HuH-7 (cell line): ENCODE measurements at places on chromosomes 4 and X.
A peak's percentile ranks its signal among the peaks of the same experiment; 100 is the strongest.

DNA sequence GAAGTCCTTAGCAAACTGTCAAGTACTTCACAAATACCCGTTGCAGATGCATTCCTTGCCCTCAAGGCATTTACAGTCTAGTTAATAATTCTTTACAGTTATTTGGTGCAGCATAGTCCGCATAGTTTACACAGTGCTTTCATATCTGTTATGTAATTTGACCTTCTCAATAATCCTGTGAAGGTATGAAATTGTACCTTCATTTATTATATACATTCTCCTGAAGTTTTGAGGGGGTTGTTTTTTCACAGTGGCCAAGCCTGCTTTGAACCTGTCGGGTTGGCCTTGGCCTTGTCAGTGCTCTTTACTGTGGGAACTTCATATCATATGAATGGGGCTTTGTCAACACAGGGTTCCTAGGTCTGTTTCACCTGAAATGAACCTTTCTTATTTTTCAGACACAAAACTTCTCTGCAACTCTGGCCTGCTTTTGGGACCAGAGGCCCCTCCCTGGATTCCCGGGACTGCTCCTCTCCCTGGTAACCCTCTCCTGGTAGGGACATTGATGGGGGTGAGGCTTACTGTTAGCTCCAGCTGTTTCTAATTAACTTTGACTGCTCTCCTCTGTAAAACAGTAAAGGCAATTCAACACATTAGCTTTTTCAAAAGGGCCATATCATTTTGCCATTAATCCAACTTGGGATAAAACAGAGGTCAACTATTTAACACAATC is 9.1 kb downstream of the IGFBP7 start:
- no peak for DNase-seq

DNA sequence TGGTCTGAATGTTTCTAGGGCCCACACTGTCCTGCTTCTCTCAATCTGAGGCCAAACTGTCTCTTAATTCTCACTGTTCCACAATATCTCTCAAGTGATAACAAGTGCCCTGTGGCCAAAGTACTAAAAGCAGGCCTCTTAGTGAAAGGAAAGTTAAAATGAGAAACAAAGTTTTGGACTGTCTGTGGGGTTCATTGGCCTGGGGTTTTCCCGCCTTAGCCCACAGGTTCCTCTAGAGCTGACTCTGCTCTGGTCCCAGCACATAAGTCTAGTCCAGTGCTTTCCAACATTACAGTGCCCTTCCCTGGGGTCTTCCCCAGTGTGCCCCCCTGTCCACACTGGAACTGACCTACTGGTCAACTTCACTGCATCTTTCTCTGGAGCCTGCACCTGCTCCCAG is 6.3 kb downstream of the MAGEB1 start:
- DNase-seq: no peak

GRCh38 chrX:53678667-53679066 is 7.9 kb downstream of the HUWE1 start:
- no peak for DNase-seq

DNA sequence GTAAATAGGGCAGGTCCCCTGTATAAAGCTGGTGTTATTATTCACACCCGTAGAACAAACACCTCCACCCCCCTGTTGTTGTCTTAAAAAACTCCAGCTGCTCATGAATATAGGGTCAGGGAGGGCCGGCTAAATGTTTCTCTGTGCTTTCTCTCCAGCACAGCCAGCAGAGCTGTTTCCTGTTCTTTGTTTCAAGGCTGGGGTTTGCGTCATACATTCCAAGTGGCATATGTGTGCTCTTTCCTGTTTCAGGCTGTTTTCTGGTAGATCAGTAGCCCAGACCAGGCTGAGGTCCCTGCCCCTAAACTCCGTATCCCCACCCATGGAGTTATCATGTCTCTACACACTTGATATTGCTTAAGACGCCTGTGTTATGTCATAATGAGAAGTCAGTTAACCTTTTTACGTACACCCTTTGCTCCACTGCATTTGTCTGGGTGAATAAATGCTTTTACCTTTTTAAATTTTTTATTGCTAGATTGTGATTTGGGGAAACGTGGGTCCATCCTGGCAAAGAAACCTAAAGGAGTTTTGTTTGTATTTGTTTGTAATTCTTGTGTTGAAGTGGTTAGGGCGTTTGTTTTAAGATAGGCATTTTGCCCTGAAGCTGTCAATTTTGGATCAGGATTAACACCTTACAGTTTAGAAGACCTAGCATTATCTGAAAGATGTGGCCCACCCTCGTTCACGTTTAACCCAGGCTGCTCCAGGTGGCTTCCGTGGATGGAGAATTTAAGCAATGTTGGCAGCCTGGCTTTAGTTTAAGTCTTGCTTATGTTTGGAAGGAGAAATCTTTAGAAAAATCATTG is 3.3 kb downstream of the KLF3 start:
- peak; percentile 77 for DNase-seq
